Articular chondrocyte of knee joint (primary cell): ENCODE measurements at places on chromosomes 6 and 20. TPM values are rescaled to one million over a fixed set of nuclear protein-coding genes. Genes with fewer than 3 reads are reported as not detected.

Gene ENPP3
- total RNA-seq: 0.13 and 0.22 TPM in 2 replicates

Gene PI16
- under 0.01 and 0.52 TPM in 2 replicates for total RNA-seq

Gene PCED1A
- 15.2 and 19.1 TPM in 2 replicates for total RNA-seq

Gene PROKR2
- total RNA-seq: not detected in 2 replicates

Gene TMEM200A
- total RNA-seq: 27.4 and 54.5 TPM in 2 replicates

Gene ELOVL4
- total RNA-seq: 12.3 and 13.4 TPM in 2 replicates

Gene FAM50B
- total RNA-seq: 5.0 and 7.6 TPM in 2 replicates

Gene OPN5
- total RNA-seq: not detected in 2 replicates

Gene SDC4
- 353 and 389 TPM in 2 replicates for total RNA-seq

Gene PI3
- 0.32 TPM in 1 of 2 replicates, not detected in the other for total RNA-seq

Gene MYLK2
- 0.11 and 0.13 TPM in 2 replicates for total RNA-seq

Gene CEP250
- 24.0 and 26.2 TPM in 2 replicates for total RNA-seq

Gene CAGE1
- under 0.01 TPM in 2 replicates for total RNA-seq

Gene FOXC1
- total RNA-seq: 78.9 and 88.4 TPM in 2 replicates

Gene CYP39A1
- total RNA-seq: 3.0 and 8.4 TPM in 2 replicates
